ENCODE measurements at places on chromosomes 13 and 19.

DNA sequence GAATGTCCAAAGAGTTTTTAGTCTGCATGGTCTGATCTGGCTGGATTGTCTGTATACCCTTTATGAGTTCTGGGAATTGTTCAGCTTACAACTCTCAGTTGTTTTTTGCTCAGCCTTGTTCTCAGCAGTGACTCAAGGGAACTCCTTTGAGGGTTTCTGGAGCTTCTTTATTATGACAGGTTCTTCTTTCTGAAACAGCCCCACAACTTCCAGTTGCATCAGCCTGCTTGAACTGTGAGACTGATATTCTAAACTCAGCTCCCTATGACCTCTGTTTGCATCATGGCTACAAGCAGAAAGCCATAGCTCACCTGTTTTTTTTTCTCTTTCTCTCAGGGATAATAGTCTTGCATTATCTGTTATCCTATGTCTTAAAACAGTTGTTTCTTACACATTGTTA lies 85.0 kb downstream of the TDRD3 start:
- DNase-seq, result no peak

DNA sequence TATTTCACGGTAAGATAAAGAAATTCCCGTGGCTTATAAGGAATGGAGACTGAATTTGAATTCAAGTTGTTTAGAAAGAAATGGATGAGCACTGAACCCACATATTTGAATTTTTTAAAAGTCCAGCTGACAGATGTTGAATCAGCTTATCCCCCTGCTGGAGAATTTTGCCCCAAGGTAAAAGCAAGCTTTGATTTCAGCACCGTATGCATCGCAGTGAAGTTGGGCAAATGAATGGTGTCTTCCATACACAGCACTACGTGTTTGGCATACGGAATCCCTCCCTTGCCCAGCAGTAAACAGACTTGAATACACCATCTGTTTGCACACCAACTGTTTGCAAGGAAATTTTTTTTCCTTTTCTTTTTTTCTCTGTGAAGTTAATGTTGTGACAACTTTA lies 77.5 kb upstream of the PEG3 start:
- no peak for DNase-seq

- peak; percentile 47 for DNase-seq
These were observed 16.0 kb upstream of the SLC7A10 start for GRCh38 chr19:33241530-33242101.

DNA sequence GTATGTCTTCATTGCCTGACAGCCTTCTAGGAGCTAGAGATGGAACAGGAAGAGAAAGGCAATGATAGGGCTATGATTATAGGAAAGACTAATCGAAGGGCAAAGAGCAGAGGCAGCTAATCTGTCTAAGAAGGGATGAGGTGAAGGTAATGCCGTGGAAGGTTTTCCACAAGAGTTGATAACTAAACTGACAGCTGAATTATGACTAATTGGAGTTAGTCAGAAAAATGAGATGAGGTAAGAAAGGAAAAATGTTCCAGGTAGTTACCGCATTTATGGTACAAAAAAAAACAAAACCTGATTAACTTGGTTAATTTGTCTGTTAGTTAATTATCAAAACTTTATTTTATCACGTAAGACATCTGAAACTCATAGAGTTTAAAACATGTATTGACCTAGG lies 260.3 kb downstream of the SLITRK6 start:
- DNase-seq, result no peak

GRCh38 chr19:10936661-10937084 lies 8.1 kb downstream of the TIMM29 start:
- DNase-seq, result peak; percentile 57

- DNase-seq, result no peak
These were observed 5.5 kb upstream of the SAE1 start for GRCh38 chr19:47124937-47125668.

- DNase-seq, result peak; percentile 46
These were observed 17.0 kb upstream of the TMEM255B start for GRCh38 chr13:113742000-113742441.

GRCh38 chr13:56530096-56530495 lies 610.6 kb upstream of the PRR20A start:
- DNase-seq, result no peak

GRCh38 chr19:43553656-43554055 lies 20.7 kb downstream of the ZNF575 start:
- DNase-seq, result no peak

- DNase-seq, result no peak
These were observed 37.6 kb downstream of the ZNRF4 start for GRCh38 chr19:5492635-5493409.

DNA sequence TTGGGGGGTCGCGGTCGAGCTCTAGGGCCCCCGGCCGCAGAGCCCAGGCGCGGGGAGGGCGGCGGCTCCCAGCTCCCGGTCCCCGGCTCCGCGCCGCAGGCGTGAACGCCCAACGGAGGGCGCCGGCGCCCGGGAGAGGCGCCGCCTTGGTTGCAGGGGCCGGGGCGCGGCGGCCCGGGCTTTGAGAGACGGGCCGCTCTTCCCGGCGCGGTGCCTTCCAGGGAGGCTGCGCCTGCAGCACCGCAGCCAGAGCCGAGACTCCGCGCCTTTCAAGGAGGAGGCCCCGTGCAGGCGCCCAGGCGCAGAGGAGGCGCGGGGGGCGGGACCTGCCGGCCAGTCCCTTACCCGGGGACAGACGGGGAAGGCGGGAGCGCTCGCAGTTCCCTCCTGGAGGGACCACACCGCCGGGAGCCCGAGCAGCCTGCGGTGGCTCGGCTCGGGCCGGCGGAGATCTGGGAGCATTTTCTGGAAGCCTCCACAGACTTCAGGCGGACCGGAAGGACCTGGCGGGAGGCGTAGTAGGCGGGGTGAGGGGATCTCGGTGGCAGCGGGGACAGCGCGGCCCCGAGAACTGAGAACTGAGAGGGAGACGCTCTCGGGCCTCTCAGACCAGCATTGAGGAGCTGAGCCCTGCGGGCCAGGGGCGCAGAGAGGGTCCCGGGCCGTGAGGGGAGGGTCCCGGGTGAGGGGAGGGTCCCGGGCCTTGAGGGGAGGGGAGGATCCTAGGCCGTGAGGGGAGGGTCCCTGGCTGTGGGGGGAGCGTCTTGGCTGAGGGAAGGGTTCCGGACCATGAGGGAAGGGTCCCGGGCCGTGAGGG lies 25.5 kb upstream of the MCF2L start:
- DNase-seq, result peak; percentile 80

DNA sequence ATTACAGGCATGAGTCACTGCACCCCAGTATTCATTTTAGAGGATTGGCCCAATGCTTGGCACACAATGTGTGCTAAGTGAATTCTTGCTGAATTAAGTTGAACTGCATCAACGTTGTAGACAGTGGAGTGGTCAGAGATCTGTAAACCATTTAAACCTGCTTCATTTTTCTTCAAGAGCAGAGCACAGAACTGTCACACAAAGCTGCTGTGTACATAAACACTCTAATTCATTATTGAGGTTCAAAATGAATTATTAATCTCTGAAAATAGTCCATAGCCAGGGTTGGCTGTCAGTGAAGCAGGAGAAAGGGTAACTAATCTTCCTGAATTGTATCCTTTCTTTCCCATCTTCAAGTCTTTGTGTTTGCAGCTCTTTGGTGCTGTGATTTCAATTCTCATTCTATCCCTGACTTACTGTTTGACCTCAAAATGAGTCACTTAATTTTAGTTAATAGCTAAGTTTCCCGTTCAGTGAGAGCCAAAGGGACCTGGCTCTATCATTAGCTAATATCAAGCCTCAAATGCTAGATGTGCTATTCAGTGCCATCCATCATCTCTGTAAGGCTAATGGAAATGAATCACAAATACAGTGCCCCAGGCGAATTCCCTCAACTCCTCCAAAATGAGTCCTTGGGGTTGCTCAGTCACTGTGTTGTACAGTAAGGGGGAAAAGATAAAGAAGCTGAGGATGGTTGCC lies 77.0 kb upstream of the TSC22D1 start:
- DNase-seq, result no peak

- no peak for DNase-seq
These were observed 445.6 kb downstream of the KCTD12 start for GRCh38 chr13:76440568-76440967.

DNA sequence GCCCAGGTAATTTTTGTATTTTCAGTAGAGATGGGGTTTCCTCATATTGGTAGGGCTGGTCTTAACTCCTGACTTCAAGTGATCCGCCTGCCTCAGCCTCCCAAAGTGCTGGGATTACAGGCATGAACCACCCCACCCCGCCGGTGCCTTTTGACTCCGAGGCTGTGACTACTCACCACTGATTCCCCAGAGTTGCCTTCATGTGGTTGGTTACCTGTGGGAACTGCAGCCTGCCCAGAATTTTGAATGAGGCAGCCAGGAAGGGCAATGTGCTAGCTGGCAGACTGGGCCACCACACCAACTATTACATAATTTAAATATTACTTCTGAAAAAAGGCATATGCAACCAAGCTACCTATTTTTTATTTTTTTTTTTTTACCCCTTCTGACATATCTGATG lies 42.8 kb downstream of the N4BP2L2 start:
- no peak for DNase-seq

DNA sequence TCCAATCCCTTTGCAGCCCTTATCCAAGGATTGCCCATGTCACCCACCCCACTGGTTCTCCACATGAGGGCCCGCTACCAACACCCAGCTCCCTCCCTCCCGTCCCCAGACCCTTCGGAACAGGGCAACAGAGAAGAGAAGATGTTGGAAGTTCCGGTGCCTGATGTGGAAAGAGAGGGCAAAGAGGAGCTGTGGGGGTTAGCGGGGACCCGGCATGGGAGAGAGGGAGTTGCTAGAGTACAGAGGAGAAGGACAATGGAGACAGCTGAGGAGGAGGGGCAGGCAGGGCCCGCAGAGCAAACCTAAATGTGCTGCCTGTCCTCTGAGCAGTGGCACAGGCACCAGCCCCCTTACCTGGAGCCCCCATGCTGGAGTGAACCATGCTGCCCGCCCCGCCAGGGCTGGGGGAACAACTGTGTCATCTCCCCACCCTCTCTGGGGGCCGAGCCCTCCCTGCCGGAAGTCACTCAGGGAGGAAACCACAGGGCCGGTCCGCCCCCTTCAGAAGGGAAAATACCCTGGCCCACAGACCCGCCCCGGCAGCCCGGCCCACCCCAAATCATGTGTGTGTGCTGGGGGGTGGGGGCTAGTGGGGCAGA lies at the start of gene POU2F2:
TSS of gene POU2F2 (minus strand) at position 417 of the 599 bp plus-strand sequence. CDS start at position 382, 35 bp downstream.
- DNase-seq, result no peak

DNA sequence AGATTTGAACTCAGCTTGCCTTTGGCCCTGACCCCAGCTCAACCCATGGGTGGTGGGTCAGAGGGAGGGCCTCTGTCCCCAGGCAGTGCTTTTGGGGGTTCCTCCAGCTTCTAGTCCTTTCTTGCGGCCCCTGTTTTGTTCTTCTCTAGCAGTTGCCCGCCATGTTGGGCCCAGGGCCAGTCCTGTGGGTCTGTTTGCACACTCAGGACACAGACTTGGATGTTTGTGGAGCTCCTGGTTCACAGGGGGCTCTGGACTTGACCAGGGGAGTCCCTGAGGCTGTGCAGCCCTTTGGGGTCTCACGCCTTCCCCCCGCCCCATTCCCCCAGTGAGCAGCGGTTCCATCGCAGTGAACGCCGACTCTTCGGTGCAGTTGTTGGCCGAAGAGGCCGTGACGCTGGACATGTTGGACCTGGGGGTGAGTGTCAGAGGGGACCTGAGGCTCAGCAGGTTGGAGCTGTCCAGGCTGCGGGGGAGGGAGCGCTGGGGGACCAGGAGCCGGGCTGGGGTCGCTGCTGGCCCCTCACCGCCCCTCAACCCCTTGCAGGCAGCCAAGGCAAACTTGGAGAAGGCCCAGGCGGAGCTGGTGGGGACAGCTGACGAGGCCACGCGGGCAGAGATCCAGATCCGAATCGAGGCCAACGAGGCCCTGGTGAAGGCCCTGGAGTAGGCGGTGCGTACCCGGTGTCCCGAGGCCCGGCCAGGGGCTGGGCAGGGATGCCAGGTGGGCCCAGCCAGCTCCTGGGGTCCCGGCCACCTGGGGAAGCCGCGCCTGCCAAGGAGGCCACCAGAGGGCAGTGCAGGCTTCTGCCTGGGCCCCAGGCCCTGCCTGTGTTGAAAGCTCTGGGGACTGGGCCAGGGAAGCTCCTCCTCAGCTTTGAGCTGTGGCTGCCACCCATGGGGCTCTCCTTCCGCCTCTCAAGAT lies 2.5 kb downstream of the ATP5F1D start:
- DNase-seq, result peak; percentile 89

DNA sequence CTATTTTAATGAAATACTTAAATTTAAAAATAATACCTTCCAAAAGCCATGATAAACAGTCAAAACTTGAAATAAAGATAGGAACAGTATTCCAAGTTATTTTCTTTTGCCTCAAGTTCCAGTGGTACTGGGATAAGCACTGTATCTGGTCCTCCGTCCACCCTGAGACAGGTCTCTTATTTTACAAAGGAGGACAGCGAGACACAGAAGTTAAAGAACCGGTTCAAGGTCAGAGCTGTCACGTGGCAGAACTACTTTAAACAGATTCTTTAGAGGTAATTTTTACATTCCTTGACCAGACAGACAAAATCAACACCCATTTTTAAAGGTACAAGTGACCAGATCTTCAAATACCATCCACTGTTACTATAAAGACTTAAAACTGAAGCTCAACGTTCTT lies 10.4 kb upstream of the DOCK9 start:
- no peak for DNase-seq

DNA sequence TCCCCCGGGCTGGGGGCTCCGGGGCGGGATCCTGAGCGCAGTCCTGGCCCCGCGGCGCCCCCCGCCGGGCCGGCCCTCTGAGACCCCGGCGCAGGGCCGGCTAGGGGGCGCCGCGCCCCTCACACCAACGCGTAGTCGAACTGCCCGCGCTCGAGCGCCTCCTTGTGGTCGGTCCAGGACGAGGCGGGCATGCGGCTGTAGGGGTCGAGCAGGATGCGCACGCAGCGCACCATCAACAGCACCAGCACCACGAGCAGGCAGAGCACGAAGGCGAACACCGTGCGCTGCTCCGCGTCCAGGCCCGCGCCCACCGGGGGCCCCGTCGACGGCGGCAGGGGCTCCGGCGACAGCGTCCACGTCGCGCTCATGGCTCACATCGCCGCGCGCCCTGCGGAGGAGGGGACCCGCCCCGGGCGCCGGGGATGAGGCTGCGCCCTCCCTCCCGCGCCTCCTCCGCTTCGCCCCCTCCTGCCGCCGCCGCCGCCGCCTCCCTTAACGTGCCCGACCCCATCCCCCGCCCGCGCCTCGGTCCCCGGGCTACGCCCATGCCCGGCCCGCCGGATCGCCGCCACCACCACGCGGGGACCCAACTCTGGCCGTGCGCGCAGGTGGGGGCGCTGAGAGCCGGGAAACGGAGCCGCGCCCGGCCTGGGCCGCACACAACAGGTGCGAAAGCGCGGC lies 624 bp downstream of the CTXN1 start:
- DNase-seq, result peak; percentile 97

DNA sequence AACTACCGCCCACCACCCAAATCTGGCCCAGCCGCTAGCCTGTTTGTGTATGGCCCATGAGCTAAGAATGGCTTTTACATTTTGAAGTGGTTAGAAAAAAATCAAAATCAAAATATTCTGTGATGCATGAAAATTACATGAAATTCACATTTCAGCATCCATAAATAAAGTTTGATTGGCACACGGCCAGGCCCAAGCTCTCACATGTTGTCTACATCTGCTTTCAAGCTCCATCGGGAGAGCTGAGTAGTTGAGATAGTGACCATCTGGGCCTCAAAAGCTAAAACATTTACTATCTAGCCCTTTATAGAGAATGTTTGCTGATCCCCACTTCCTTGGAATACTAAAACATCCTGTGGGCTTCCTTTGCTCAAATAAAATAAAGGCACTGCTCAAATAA lies 14.5 kb downstream of the RFX2 start:
- DNase-seq, result no peak

Measured in nephron progenitor cell (in vitro differentiated cells).